ENCODE measurements at places on chromosomes 4 and X.

DNA sequence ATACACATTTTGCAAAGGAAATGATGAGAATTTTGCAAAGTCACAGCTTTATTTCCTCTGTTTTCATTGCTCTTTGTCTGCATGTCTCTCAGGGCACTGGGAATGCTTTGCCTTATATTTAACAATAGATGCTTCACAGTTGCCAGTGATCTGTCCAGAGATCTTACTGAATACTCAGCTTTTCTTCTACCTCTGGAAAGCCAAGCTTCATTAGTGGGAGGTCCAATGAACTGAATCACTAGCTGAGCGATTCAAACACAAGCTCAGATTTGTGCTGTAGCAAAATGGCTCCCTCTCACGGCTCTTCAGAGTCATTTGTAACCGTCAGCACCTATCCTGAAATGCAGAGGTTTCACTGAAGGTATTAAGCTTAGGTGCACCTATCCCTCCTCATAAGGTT, 138.9 kb downstream of the DCLK2 start:
- DNase-seq: no peak

GRCh38 chrX:74923942-74924448, 1.3 kb downstream of the NEXMIF start:
- no peak for DNase-seq

GRCh38 chr4:113851816-113852215, 90.3 kb upstream of the CAMK2D start:
- no peak for DNase-seq

DNA sequence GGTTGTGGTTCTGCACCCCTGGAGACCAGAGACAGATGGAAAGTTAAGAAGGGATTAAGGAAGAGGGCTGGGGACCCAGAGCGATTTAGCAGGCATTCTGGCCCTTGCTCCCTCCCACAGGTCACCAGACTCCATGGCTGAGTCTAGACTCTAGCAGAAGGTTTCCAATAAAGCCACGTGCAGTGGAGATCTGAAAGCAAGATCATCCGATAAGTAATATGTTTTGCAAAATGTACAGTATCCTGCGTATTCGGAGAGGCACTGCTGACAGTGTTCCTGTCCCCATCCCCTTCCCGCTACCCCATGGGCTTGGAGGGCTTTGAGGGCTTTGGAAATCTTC, 531 bp upstream of the GPRIN3 start:
- DNase-seq: no peak

DNA sequence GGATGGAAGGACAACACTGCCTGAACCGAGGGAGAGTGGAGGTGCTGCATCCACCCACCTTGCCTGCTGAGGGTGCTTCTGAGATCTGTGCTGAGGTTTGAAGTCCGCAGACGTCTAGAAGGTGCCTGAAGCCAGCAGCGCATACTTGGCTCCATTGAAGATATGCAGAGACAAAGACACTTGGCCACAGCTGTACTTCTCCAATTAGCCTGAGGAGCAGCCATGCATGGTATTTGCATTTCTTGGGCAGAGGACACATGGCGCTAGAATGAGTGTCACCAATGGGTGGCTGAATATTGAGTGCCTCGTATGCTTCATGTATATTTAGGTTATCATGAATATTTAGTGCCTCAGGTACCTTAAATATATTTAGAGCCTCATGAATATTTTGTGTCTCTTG, 128.7 kb upstream of the ATP6AP2 start:
- no peak for DNase-seq

- no peak for DNase-seq
Measured at GRCh38 chrX:152845618-152846240, 14.9 kb downstream of the NSDHL start.

GRCh38 chr4:94334476-94334875, 8.2 kb downstream of the HPGDS start:
- no peak for DNase-seq

DNA sequence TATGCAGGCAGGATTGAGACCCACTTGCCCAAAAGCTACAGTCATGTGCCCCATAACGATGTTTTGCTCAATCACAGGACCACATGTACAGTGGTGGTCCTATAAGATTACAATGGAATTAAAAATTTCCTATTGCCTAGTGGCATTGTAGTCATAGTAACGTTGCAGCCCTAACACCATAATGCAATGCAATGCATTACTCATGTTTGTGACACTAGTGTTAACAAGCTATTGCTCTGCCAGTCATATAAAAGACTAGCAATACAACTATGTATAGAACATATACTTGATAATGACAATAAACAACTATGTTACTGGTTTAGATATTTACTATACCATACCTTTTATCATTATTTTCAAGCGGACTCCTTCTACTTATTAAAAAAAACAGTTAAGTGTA, 50.6 kb downstream of the VGLL1 start:
- no peak for DNase-seq

GRCh38 chrX:10569946-10570345, 50.4 kb downstream of the MID1 start:
- no peak for DNase-seq

DNA sequence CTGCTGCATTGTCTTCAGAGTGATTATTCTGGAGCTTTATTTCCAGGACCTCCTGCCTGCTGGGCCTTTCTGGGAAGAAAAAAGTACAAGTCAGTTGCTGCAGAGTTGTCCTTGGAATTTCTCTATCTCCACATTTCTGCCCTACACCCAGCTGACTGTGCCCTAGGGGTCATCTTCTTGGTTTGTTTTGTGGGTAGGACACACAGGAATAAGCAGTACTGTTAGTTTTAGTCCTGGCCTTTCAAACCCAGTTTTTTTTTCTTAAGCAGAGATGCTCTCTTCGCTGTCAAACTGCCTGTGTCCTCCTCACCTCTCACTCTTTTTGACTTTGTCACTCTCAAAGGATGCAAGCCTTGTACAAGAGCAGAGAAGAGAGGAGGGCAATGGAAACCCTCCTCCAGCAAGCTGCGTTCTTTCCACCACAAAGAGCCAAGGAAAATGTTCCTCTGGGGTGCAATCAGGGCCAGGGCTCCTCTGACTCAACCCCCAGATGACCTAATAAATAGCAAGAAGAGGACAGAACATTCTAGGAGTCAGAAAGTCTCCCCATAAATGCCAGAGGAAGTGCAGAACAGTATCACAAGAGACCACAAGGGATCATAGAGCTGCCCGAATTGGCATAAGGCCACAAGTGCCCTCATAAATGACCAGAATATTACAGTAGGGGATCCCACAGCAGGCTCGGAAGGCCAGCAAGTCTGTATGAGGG, 186.2 kb downstream of the RCHY1 start:
- DNase-seq: no peak

DNA sequence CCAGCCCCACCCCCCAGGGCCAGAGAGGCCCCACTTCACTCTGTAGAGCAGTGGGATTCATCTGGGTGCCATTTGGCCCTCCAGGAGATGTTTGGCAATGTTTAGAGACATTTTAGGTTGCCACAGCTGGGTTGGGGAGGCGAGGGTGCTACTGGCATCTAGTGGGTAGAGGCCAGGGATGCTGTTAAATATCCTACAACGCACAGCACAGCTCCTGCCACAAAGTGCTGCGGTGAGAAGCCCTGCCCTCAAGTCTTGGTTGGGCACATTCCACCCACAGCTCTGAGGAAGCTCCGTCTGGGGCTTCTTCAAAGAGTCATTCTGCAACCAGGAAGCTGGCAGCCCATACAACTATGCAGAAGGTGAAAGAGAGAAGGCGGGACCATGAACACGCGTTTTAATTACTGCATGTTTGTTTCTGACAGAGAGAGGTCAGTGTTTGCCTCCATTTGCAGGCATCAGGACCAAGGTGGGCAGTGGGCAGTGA, 48.1 kb upstream of the FAM9C start:
- peak; percentile 73 for DNase-seq

GRCh38 chr4:2363951-2364653, 54.3 kb downstream of the ZFYVE28 start:
- DNase-seq: no peak

DNA sequence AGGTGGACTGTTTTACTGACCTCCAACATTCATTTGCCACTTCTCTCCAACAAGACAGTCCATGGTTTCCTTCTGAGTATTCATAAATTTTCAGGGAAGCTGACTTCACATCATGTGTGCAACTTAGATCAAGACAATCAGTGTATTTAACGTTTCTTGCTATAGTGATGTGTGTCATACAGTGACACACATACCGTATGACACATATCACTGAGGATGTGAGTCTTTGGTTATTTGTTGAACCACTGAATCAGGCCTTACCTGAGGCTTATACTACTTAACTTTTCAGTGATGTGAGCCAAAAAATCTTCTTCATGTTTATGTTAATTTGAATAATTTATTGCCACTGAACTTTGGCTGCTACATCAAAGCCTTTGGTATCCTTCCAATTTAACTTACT, 166.8 kb downstream of the BMPR1B start:
- DNase-seq: no peak

DNA sequence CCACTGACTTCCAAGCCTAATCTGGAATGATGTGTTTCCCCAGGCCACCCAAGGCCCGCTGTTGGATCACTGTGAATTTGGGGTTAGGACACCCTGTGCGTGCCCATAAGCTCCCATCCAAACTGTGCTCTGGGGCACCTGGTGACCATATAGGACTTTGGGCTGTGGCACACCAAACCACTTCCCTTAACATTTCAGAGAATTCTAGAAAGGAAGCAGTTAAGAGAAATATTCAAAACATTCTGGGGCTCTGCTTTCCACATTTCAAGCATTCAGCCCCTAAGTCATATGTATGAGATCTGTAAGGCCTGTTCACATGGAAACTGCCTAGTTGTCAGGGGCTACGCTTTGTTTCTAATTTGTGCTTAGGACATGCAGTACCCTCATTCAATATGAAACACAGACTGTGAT, 14.4 kb downstream of the VGLL1 start:
- no peak for DNase-seq

- no peak for DNase-seq
Measured at GRCh38 chr4:13537011-13537831, 7.1 kb downstream of the NKX3-2 start.

GRCh38 chr4:168272488-168272887, 46.1 kb downstream of the DDX60 start:
- no peak for DNase-seq

DNA sequence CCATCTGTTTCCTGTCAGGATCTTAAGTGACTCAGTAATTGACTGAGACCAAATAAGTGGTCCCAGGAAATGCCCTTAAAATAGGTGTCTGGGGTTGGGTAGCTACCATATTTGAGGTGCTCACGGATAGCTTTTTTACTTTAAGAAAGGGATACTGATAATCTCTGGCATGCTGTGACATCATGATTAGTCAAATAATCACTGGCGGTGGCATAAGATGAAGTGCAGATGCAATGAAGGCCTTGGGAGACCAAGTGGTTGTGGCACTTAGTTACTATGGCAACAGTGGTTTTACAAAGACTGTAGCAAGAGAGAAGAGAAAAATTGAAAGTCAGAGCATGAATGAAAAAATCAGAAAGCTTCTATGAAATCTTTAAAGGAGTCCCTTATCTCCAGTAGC, 114.5 kb upstream of the SLIT2 start:
- no peak for DNase-seq

DNA sequence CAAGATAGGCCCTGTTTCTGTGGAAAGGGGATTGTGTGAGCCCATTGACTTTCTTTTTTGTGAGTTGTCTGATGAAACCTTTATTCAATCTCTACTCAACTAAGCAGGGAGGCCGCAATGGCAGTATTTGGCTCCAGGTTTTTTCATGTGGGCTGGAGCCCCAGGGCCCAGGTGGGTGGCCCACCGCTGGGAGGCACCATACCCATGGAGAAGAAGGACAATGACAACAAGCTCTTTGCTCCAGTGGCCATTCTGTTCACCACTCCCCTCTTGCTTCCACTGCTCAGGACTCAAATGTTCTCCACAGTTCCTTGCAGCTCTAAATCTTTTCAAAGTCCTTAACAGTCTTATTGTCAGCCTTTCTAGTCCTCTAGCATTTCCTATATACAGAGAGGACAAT, 54.1 kb downstream of the HOPX start:
- DNase-seq: peak; percentile 9

DNA sequence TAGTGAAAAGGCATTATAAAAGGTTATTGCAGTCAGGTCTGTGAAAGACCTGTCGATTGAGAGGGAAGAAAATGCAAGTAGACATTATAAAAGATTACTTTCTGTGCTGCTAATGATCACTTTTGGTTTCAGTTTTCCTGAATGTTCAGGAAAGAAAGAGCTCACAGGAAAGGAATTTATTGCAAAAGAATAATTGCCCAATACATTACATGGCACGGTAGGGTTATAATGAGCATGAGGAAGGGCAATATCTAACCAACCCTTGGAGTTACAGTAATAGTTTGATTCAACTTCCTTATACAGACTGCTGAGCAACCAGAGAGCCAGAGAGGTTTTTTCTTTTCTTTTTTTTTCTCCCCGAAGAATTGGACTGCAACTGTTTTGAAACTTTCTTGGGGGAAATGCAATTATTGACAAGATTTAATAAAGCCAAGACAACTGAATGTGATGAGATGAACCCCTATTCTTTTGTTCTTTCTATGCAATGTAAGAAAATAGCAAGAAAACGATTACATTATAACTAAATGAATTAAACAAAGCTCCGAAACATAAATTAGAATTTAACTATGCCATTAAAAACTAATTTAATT, 247.0 kb downstream of the C4orf33 start:
- DNase-seq: no peak

- no peak for DNase-seq
Measured at GRCh38 chr4:116132946-116133345, 952.4 kb downstream of the TRAM1L1 start.

DNA sequence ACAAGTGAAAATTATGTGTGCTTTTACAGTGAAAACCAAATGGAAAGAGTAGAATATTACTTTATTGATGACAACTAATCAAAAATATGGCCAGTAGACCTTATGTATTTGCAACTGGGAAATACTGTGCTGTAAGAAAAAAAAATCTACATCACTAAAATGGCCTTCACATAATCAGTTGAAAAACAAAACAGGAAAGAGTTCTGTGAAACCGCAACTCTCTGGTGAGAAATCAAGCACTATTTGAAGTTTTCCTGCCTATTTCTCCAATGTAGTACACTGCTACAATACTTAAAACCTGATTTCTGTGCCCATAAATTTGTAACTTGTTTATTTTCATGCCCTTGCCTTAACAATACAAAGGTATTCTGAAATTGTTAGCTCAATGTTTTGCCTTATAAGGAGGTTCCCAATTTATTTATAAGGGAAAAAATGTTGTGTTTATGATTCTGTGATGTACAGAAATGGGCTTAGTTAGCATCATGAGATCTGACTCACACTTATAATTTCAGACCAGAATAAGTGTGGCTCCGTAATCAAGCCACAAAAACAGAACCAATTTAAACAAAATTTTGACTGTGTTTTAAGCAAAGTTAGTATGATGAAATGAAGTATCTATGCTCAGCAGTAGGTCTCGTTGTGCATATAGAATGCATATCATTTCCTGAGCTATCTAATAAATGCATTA, 147.1 kb downstream of the FAT4 start:
- DNase-seq: no peak

DNA sequence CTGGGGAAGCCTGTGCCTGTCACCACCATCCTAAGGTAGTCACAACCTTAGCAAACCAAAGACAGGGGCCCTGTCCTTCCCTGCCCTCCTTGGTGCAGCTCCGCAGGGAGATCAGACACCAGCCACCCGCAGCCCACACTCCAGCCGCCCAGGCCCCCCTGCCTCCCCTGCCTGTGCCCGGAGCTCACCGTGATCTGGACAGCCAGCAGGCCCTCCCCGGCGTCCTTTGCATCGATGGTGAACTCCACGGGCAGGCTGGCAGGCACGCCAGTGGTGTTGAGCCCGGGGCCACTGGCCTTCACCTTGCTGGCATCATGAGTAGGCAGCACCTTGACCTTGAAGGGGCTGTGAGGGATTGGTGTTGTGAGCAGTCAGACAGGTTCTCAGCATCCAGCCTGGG, 16.4 kb downstream of the FLNA start:
- no peak for DNase-seq

All from effector memory CD8-positive, alpha-beta T cell (primary cell).